GM04503 (cell line): ENCODE measurements at places on chromosomes 2 and 18.

GRCh38 chr2:170423919-170424318 lies 246.0 kb downstream of the MYO3B start:
- DNase-seq: no peak

- peak; percentile 58 for DNase-seq
These were observed 821 bp downstream of the TYMS start for GRCh38 chr18:658001-658946.

GRCh38 chr2:236408786-236409185 lies 144.6 kb upstream of the ASB18 start:
- DNase-seq: no peak

GRCh38 chr2:202278036-202278760 lies 12.6 kb downstream of the NOP58 start:
- DNase-seq: no peak

- DNase-seq: no peak
These were observed 37.4 kb downstream of the DNMT3A start for GRCh38 chr2:25304321-25304720.

DNA sequence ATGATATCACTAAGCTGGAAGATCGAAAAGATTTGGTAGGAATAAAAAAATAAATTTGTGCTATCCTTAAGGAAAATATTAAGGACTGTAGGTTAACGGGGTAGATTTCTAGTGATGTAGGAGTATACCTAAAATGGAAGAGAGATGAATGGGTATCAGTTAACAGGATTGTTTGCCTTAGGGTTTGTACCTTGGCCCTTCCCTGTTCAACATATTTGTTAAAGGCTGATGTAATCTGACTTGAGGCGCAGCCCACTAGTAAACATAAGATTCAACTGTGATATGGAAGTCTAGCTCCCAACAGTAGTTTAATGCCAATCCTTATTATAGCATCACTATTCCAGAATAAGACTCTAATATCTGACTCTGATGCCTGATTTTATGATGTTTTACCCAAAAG lies 685.2 kb downstream of the DCC start:
- DNase-seq: no peak

DNA sequence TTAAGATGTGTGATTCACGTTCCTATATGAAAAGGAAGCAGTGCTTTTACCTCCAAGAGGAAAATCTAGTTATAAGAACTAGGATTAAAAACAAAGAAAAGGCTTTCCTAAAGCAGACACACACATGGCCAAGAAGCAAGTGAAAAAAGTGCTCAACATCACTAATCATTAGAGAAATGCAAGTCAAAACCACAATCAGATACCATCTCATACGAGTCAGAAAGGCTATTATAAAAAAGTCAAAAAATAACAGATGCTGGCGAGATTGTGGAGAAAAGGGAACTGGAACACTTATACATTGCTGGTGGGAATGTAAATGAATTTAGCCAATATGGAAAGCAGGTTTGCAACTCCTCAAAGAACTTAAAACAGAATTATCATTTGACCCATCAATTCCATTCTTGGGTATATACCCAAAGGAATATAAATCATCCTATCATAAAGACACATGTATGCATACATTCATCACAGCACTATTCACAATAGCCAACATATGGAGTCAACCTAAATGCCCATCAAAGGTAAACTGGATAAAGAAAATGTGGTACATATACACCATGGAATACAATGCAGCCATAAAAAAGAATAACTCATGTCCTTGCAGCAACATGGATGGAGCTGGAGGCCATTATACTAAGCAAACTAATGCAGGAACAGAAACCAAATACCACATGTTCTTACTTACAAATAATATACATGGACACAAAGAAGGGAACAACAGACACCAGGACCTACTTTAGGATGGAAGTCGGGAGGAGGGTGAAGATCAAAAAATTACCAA lies 285.3 kb downstream of the RAD51AP2 start:
- no peak for DNase-seq

- no peak for DNase-seq
These were observed 19.5 kb downstream of the SLC25A52 start for GRCh38 chr18:31741097-31741735.

GRCh38 chr18:57803103-57803969 lies at the start of gene ATP8B1:
Gene ATP8B1, minus strand, starts transcription at chr18:57803315. Its CDS starts 71,508 bp downstream, at chr18:57731807.
- no peak for DNase-seq

- no peak for DNase-seq
These were observed 1620.0 kb downstream of the SUCLG1 start for GRCh38 chr2:82839036-82839435.

- DNase-seq: no peak
These were observed 27.8 kb upstream of the NETO1 start for GRCh38 chr18:72895548-72895947.

DNA sequence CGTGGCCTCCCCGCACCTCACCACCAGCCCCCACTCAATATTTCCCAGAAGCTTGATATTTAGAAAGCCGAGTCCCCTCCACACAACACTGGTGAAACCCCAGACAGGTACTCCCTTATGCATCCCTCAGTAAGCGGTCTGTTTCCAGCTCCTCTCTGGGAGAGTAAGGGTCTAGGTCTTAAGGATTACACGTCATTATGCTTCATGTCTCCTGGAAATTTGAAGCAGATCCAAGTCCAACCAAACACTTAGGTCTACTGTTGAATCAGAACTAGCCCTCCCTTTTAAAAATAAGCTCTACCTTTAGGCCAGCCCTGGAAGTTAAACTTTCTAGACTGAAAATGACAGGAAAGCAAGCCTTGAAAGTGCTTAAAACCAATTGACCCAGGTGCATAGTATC lies 1.5 kb upstream of the OST4 start:
- DNase-seq: no peak

GRCh38 chr18:24009651-24010333 lies 4.8 kb upstream of the TTC39C start:
- no peak for DNase-seq

DNA sequence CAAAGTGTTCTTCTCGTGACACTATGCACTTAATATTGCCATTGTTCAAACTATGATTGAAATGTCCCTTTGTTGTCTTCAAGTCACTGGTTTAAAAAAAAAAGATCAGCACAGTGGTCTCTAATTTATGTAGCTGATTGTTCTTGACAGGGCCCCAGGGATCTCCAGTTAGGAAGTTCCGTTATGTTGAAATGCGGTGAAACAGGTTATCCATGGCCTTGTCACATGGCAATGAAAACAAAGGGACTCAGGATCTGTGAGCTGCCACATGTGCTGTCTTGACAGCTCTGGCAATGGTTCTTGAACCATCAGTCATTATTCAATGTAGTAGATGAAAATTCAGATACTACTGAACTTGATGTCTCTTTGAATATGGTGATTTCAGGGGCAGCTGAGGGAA lies 147.4 kb downstream of the SETBP1 start:
- DNase-seq: no peak

DNA sequence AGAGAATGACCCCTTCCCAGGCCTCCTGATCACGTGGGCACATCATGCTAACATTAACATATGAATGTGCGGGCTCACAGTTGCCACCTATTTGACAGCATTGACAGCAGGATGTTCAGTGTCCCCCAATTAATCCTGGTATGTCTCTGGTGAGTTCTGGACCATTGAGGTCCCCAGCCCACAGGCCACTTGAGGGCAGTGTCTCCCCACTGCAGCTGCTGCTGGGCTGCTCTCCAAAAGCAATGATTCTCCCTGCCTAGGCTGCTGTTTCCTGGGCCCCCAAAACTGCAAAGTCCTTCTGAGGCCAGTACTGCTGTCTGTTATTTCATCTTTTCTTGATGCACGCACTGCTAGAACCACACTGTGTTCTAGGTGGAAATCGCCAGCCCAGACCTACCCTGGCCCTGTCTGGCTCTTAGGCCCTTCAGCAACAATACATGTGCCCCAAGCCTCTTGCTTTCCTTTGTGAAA lies 52.7 kb upstream of the MAPK4 start:
- DNase-seq: no peak

DNA sequence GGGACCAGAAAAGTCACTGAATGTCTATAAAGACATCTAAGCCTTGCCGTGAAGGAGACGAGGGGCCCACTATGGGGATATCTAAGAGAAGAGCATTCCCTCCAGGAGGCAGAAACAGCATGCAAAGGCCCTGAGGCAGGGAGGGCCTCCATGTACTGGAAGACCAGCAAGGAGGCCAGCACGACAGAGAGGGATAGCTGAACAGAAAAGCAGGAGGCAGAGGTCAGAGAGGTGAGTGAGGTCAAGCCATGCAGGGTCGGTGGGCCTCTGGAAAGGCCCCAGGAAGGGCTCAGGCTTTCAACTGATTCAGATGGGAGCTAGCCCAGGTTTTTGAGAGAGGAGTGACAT lies 5.7 kb downstream of the TRABD2A start:
- DNase-seq: no peak

- DNase-seq: no peak
These were observed 141.8 kb upstream of the ST6GAL2 start for GRCh38 chr2:107027810-107028209.

- no peak for DNase-seq
These were observed 93.6 kb downstream of the MTCL1 start for GRCh38 chr18:8799001-8799400.

GRCh38 chr2:60214626-60214875 lies 338.9 kb downstream of the BCL11A start:
- no peak for DNase-seq

DNA sequence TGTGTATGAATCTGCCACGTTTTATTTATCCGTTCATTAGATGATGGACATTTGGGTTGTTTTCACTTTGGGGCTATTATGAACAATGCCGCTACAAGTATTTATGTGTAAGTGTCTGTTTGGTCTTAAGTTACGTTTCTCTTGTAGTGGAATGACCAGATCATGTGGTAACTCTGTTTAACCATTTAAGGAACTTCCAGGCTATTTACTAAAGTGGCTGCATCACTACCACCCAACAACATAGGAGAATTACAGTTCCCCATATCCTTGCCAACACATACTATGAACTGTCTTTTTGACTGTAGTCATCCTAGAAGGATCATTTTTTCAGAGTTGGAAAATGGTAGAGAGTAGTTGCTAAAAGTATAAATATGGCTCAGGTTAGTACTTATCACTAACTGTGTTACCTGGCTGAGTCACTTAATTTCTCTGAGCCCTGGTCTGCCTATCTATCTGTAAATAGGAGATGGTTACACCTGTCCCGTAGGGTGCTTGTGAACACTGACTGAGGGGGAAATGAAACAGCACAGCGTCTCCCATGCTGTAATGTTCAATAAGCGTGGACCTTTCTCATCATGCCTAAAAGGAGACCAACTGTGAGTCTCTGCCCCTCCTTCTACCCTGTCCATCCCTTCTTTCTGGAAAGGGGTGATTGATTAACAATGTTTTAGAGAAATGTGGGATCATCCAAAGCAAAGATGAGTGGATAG lies 103.1 kb downstream of the SH3RF3 start:
- no peak for DNase-seq

DNA sequence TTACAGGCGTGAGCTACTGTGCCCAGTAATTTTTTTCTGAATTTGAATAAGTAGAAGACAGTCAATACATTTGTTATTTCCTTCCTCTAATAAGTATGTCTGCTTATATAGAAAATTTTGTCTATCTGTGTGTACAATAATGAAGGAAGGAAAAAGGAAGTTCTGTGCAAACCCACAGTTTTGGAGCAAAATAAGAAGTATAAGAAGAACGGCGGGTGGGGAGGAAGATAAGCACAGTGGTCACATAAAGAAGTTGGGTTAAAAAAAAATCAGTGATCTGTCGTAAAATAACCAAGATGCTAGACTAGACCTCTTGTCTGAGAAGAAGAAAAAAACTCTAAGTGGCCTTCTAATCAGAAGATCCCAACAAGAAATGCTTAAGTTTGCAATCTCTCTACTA lies 20.2 kb downstream of the MGAT4A start:
- DNase-seq: no peak

GRCh38 chr2:65918760-65919187 lies 486.4 kb upstream of the SPRED2 start:
- DNase-seq: no peak
